ENCODE measurements at places on chromosomes 2 and 18.
A peak's percentile ranks its signal among the peaks of the same experiment; 100 is the strongest.

- DNase-seq = no peak
These were observed 499.1 kb upstream of the HS6ST1 start for GRCh38 chr2:128817813-128818212.

DNA sequence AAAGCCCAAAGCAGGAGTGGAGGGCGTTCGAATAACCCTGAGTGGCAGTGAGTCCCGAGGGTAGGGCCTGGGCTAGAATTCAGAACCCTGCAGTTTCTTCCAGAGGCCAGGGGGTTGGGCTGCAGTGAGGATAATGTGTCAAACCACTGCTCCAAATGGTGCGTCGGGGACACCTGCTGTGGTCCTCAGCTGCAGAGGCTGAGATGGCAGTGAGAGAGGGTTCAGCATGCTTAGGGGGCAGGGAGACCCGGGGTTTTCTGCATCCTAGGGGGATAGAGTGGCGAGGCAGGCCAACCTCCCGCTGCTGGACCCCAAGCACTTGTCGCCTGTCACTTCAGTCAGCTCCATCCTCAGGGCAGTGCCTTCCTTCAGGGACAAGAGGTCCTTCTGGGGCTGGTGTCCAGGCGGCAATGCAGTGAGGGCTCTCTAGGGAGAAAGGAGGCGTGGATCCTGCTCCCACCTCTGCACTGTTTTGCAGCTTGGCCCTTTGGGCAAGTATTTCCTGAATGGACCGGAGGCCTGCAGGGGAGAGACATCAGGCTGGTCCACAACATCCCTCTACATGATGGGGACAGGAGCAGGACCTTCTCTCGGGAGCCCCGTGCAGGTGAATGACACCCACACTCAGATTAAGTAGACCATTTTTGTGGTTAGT lies 8.4 kb upstream of the NTSR2 start:
- no peak for DNase-seq

- no peak for DNase-seq
These were observed 33.8 kb downstream of the ARHGAP15 start for GRCh38 chr2:143162997-143163396.

DNA sequence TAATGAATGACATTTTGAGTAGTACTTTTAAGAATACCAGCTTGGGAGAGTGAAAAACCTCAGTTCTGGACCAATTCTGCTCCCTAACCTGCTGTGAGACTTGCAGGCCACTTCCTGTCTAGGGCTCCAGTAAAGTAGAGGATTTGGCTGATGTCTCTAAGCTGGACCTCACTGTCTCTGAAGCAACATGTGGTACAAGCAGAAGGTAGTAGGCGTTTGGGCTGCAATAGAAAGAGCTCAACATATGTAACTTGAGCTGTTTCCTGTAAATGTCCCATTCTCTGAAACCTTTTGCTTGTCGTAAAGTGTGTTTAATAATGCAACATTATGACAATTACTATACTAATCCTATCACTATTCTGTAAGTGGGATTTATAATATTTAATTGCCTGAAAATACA lies 213.1 kb downstream of the MYO3B start:
- DNase-seq = no peak

- no peak for DNase-seq
These were observed 49.5 kb downstream of the CCDC148 start for GRCh38 chr2:158407031-158407430.

- DNase-seq = peak; percentile 7
These were observed 577.4 kb downstream of the ZEB2 start for GRCh38 chr2:143942486-143942885.

- DNase-seq = no peak
These were observed 42.4 kb downstream of the LRRFIP1 start for GRCh38 chr2:237669628-237670392.

DNA sequence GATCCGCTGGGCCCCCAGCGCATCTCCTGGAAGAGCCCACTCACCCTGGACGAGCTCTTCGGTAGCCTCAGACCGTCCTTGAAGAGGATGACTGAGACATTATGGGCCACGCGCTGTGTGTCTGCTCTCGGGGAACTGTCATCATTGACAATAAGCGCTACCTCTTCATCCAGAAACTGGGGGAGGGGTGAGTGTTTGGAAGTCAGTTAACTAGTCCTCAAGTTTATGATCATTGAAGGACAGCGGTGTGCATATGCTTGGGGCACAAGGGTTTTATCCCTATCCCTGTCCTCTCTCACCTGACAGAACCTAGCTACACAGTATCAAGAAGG lies 586 bp downstream of the STK16 start:
- peak; percentile 11 for DNase-seq

DNA sequence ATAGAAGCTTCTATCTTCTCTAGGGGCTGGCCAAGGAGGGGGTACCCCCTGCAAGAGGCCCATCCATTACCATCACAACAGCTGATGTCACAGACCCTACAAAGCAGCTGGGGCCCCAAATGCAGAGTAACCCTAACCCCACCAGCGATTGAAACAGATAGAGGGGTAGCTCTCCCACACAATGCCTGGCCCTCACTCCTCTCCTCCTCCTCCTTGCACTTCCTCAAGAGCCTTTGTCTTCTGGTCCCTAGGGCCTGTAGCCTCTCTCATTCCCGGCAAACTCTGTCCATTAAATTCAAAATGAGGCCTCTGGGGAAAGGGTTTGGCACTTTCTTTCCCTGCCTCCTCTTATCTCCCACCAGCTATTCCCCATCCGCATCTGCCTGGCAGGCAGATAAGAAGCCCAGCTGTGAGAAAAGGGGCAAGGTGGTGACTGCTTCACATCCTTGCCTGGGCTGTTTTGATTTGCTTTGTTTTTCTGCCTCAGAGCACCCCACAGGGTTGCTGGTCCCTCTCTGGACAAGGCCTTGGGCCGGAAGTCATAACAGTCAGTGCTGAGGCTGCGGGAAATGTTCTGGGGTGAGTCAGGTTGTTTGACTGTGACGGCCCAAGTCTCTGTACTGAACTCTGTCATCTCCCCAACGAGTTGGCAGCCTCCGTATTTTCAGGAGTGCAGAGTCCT lies 26.1 kb upstream of the CYP26B1 start:
- DNase-seq = peak; percentile 15

DNA sequence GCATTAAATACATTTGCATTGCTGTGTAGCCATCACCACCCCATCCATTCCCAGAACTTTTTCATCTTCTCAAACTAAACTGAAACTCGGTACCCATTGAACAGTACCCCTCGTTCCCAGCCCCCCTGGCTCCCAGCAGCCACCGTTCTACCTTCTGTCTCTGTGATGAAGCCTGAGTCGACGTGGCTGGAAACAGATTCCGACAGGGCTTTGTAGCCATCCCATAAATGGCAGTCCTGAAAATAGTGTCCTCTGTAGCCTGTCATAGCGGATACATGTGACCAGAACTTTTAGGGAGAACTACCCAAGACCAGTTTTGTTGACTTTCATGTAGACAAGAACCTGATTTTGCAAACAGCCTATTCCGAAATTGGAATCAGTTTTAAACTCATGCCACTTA lies 59.1 kb downstream of the TSHZ1 start:
- no peak for DNase-seq

- DNase-seq = no peak
These were observed 21.9 kb upstream of the EXOC6B start for GRCh38 chr2:72847534-72848315.

- no peak for DNase-seq
These were observed 219.6 kb downstream of the ETAA1 start for GRCh38 chr2:67616749-67617148.

DNA sequence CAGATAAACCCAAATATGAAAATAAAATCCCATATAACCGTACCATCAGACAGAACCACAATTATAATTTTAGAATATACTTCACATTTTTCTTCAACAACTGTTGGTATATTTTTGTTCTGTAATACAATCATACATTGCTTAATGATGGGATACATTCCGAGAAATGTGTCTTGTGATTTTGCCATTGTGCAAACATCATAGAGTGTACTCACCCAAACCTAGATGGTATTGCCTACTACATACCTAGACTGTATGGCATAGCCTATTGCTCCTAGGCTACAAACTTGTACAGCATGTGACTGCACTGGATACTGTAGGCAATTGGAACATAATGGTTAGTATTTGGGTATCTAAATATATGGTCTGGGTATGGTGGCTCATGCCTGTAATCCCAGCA lies 30.6 kb downstream of the MAPRE3 start:
- no peak for DNase-seq

DNA sequence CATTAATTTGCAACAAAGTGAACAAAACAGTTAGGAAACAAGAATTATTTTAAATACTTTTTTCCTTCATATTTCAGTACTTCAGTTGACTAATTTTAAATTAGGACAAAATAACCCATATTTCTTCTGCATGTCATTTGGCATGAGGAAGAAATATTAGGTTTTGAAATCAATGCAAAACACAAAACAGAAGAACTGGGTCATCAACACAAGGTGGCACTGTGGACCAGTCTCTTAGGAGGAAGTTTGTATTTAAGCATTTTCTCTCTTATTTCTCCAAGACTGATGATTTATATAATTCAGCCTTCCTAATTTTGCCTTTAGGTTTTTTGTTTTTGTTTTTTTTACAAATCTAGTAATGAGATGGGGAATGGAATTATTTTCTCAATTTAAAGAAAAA lies 352.8 kb upstream of the KCNH7 start:
- DNase-seq = peak; percentile 69

All from GM23338 (cell line).